Activated T-helper 17 cell treated with anti-CD3 and anti-CD28 coated beads, Interleukin-2, amount 50 U/mL, for 72 hours (primary cell): ENCODE measurements at places on chromosomes 6 and 20. TPM values are rescaled to one million over a fixed set of nuclear protein-coding genes. Genes with fewer than 3 reads are reported as not detected.

GRCh38 chr6:163008626-163009025, 280.9 kb downstream of the PACRG start:
- ATAC-seq: no peak

DNA sequence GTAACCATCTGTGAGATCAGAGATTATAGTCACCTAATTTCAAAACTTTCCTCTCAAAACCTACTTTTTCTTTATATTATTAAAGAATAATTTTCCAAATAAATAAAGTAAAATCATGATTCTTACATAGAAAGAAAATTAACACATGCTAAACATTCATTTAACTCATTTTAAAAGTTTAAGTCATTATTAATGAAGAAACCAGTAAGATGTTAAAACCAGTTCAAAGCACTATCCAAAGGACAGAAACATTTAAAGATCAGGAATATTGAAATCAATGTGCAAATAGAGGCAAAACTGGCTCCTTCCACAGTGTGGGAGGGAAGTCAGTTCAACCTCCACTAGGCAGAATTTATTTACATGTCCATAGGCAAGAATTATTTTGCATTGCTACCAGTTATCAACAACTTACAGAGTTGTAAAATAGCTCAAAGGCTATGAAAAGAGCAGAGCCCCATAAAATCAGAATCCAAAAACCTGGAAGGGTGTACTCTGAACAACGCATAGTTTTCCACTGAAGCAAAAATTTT, 146.9 kb downstream of the KHDC1L start:
- ATAC-seq: no peak

DNA sequence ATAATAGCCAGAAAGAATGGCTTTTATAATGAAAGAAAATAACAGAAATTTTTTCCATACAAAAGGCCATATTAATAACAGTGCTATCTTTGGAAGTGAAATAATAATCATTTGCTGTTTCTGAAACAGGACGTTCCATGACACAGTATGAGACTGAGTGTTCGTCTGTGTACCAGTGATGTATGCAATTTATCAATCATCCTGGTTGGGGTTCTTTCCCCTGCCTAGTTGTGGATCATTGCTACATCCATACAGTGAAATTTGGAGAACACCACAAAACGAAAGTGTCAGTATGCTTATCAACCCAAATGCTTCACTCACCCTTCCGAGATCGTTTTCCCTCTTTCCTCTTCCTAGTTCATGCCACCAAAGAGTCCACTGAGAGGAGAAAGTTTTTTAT, 151.4 kb upstream of the PRDM1 start:
- peak; percentile 23 for ATAC-seq

DNA sequence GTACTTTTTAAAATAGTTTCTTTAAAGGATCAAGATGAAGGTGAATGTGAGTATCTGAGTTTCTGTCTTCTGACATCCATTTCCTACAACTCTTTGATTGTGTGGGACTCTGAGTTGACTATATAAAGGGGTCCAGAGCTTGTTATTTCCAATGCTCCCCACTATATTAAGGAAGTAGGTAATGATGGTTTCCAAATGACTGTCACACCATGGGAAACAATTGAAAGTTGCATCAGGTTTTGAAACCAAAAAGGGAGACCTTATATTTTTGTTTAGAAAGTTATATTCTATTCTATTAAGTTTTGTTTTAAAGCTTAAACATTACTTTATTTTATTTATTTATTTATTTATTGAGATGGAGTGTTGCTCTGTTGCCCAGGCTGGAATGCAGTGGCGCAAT, 11.2 kb downstream of the CASS4 start:
- ATAC-seq: no peak

GRCh38 chr20:46699651-46700359, 9.6 kb upstream of the SLC2A10 start:
- ATAC-seq: peak; percentile 52

DNA sequence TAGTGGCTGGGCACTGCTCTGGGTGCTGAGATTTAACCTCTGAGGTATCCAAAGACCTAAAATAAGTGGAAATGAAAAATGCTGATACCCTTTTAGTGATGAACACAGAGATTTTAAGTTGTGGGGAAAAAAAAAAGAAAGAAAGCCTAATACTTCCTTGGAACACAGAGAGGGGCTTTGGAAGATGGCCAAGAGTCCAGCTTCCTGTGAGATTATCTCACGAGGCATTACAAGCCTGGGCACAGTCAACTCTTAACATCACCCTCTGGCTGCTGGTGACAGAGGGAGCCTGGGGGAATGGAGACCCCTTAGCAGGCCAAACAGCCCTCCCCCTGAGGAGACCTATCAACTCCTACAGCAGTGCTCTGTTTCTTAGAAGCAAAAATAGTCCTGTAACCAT, 19.7 kb downstream of the BTN2A1 start:
- ATAC-seq: no peak

GRCh38 chr6:38319256-38320212, 320.2 kb downstream of the BTBD9 start:
- ATAC-seq: no peak

DNA sequence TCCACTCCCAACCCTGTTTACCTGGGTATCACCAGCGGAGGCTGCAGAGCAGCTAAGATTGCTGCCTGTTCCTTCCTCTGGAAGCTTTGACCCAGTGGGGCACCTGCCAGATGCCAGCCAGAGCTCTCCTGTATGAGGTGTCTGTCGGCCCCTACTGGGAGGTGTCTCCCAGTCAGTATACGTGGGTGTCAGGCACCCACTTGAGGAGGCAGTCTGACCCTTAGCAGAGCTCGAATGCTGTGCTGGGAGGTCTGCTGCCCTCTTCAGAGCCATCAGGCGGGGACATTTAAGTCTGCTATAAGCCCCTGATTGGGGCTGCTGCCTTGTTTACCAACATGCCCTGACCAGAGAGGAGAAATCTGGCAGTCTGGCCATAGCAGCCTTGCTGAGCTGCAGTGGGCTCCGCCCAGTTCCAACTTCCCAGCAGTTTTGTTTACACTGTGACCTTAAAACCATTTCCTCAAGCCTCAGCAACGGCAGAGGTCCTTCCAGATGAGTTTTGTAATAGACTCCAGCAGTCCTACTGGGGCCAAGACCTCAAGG, 2.8 kb downstream of the RAET1E start:
- ATAC-seq: no peak

DNA sequence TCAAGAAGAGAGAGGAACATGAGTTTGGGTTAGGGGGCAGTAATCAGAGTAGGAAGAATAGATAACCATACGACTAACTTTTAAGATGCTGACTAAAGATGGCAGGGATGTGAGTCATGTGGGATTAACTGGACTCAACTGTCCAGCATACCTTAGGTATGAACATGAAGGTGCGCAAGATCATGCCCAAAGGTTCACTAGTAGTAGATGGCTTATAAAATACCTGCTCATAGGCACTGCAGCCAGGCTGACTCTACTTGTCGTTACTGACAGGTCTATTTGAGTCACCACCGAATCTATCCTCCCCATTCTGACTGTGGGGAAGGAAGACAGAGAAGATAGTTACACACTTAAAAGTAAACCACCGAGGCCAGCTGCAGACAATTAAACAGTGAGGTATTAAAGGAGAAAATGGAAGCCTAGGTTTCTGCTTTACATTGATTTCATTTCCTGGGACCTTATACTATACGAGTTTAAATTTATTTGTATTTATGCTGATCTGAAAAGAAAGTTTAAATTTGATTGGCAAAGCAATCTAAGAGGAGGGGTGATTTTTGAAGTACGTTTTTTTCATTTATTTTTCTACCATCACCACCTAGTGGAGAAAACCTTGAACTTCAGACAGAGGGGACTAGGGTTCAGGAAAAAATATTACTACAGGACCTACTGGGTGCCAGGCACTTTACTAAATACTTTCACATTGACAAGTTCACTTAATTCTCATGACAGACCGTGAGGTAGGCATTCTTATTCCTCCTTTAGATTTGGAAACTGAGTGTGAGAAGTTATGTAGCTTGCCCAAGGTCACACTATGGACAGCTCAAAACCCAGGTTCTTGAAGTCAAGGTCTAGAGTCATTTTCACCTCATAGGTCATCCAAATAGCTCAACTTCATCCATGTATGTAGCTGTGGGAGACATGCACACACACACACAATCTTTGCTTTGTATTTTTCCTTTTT, 4.0 kb upstream of the WRNIP1 start:
- peak; percentile 25 for ATAC-seq

- ATAC-seq: no peak
Measured at GRCh38 chr6:29734046-29735018, 11.1 kb downstream of the HLA-F start.

GRCh38 chr6:16184551-16184950, 53.8 kb upstream of the GMPR start:
- ATAC-seq: no peak

- ATAC-seq: no peak
Measured at GRCh38 chr6:125356884-125357283, 55.1 kb upstream of the HDDC2 start.

DNA sequence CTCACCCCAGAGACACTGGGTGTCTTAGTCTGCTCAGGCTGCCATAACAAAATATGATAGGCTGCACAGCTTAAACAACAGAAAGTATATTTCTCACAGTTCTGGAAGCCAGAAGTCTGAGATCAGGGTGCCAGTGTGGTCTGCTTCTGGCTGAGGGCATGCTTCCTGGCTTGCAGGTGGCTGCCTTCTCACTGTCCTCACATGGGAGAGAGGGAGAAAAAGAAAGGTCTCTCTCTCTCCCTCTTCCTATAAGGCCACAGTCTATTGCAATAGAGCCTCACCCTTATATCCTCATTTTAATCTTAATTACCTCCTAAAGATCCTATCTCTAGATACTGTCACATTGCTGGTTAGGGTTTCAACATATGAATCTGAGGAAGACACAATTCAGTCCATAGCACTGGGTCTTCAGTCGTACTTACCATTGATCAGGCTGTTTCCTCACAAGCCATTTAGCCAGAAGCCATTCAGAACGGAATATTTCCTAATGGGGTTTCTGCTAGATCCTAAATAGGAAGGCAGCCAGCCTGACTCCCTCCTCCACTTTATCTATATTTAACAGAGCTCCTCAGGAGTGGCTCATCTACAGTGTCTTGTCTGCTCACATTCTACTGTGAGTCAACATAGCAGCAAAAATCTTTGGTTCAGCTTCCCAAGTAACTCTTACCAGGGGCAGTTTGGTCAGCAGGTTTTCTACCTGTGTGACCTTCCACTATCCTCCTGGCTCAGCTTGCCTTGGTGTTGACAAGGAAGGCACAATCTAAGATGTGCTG, 42.2 kb downstream of the CD164 start:
- ATAC-seq: no peak

- no peak for ATAC-seq
Measured at GRCh38 chr6:13006578-13007300, 290.2 kb downstream of the PHACTR1 start.

- no peak for ATAC-seq
Measured at GRCh38 chr6:162273986-162274385, 453.6 kb downstream of the PRKN start.

GRCh38 chr20:20712004-20712473, 405 bp downstream of the RALGAPA2 start:
- peak; percentile 11 for ATAC-seq

GRCh38 chr6:85465762-85466161, 15.9 kb downstream of the NT5E start:
- peak; percentile 14 for ATAC-seq

DNA sequence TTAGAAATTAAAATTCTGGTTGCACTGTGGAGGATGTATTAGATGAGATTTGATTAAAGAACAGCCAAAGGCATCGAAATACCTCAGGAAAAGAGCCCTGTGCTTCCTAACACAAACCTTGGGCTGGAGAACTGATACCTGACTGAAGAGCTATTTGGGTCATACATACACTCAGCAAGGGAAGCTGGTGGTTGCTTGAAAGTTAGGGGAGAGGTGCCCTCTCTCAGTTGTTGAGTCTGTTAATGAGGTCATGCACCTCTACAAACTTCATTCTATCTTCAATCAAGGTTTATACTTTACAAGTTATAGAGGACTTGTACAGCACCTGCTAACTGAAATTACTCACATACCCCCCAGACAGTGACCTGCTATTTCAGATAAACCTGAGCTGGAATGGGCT, 25.5 kb downstream of the FAM184A start:
- ATAC-seq: peak; percentile 63

- no peak for ATAC-seq
Measured at GRCh38 chr6:135686784-135687301, 164.7 kb upstream of the PDE7B start.

GRCh38 chr20:51306081-51306480, 236.4 kb downstream of the NFATC2 start:
- no peak for ATAC-seq

DNA sequence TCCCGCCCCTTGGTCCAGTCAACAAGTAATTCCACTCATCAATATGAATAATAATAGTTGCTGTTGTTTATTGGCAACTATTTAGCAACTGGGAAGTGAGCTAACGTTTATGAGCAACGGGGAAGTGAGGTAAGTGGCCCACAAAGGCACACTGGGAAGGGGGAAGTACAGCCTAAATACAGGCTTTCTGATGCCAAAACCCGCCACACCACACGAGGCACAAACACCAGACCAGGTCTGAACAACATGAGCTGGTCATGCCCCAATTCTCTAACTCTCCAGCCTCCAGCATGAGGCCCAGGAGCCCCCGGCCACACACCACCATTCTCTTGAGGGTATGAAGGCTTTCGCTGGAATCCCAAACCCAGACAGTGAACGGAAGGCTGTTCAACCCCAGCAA, 50.8 kb downstream of the PREX1 start:
- peak; percentile 15 for ATAC-seq

- peak; percentile 36 for ATAC-seq
Measured at GRCh38 chr6:38640216-38640909, 634 bp upstream of the BTBD9 start.

- no peak for ATAC-seq
Measured at GRCh38 chr6:14965424-14966075, 280.3 kb upstream of the JARID2 start.

- no peak for ATAC-seq
Measured at GRCh38 chr20:20024942-20025341, 7.8 kb downstream of the NAA20 start.

DNA sequence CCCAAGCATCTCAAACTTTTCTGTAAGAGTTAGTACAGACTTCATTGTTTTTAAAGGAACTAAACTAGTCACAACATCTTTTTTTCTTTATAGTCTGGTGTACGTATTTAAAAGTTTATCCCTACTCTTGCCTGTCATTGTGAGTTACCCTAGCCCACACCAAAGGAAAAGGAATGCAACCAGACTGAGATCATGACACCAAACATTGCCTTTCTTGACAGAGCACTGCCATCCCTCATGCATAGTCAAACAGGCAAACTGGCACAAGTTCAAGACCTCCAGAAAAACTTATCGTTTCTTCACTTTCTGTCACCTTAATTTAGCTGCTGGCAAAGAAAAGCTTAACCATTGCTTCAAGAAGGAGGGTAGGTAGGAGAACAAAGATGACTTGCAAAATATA, 448.4 kb upstream of the MANEA start:
- ATAC-seq: no peak

GRCh38 chr6:54059683-54060082, 51.6 kb upstream of the MLIP start:
- no peak for ATAC-seq

EXOC2 gene
- 46.9 TPM for total RNA-seq

SLC35A1 gene
- total RNA-seq: 3.3 TPM

UNC5CL gene
- total RNA-seq: 6.7 TPM

GTSF1L gene
- total RNA-seq: not detected

TENT5A gene
- total RNA-seq: 0.41 TPM

CST5 gene
- total RNA-seq: not detected

SHLD1 gene
- total RNA-seq: 12.9 TPM

SLC22A7 gene
- total RNA-seq: not detected

GJE1 gene
- total RNA-seq: not detected

SRMS gene
- not detected for total RNA-seq
